ENCODE measurements at places on chromosomes 12 and 14.

GRCh38 chr12:91877456-91878235 is 268.0 kb downstream of the BTG1 start:
- DNase-seq, result peak; percentile 94

GRCh38 chr14:64549016-64549415 is 745 bp upstream of the PPP1R36 start:
- DNase-seq, result no peak

- peak; percentile 92 for DNase-seq
These were observed at the start of gene PIGH for GRCh38 chr14:67599698-67600561. PIGH (minus strand) TSS chr14:67600268; CDS start chr14:67600203, 65 bp downstream.

- DNase-seq, result no peak
These were observed 1053.6 kb upstream of the SEL1L start for GRCh38 chr14:82587226-82587625.

- DNase-seq, result no peak
These were observed 10.0 kb upstream of the CDC42BPB start for GRCh38 chr14:103067231-103067954.

- no peak for DNase-seq
These were observed 222.9 kb downstream of the SLC15A4 start for GRCh38 chr12:128600886-128601285.

- no peak for DNase-seq
These were observed 32.6 kb downstream of the RAD52 start for GRCh38 chr12:916712-917445.

DNA sequence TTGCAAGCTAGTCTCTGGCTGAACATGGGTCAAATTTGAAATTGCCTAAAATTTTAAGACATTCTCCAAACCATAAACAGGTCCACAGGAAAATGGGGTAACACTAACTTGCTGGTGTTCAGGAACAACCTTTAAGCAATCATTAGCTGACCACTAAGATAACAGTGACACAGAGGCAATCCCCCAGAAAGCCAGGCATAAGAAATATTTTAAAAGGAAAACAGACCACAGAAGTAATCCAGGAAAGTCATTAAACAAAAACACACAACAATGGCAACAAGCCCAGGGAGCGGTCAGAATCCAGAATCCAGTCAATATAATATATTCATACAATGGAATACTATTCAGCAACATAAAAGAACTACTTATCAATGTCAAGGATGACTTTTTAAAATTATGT is 59.1 kb downstream of the LRP6 start:
- no peak for DNase-seq

- no peak for DNase-seq
These were observed 65.0 kb downstream of the SERPINA3 start for GRCh38 chr14:94677213-94677612.

DNA sequence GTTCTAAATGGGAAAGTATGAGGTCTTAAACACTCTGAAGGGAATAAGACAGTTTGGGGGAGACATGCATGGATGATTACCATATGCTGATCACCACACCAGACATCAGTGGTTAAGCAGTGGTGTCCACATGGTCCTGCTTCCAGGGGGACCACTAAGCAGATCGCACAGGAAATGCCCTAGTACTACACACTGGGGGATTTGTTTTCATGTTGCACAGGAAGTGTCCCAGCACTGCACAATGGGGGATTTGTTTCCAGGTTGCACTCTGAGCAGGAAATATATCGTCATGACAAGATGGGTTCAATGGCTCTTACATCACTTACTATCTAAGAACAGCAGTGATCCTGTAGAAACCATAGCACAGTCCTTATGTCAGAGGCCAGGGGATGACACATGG is 245.5 kb downstream of the BCL11B start:
- DNase-seq, result no peak

GRCh38 chr12:4187916-4188315 is 85.6 kb upstream of the CCND2 start:
- no peak for DNase-seq

All from CD4-positive, alpha-beta T cell treated with Interleukin-4 for 4 hours (primary cell).